ENCODE measurements at places on chromosomes 12 and 14. TPM values are rescaled to one million over a fixed set of nuclear protein-coding genes. Genes with fewer than 3 reads are reported as not detected.
A peak's percentile ranks its signal among the peaks of the same experiment; 100 is the strongest.

GRCh38 chr14:68814539-68815297 lies 21.9 kb upstream of the ZFP36L1 start:
- peak; percentile 62 for DNase-seq
- H3K27me3 ChIP-seq, result no peaks in the 10 kb centered on the region
- peak overlapping the region; percentile 96 for H3K27ac ChIP-seq

GRCh38 chr12:113302886-113303640 lies 31.8 kb downstream of the SLC8B1 start:
- H3K4me3 ChIP-seq, result no peak overlapping the region
- H3K36me3 ChIP-seq, result peaks cover 41% of the 10 kb centered on the region
- no peak overlapping the region for H3K27ac ChIP-seq
- DNase-seq, result no peak
- no peaks in the 10 kb centered on the region for H3K27me3 ChIP-seq

DNA sequence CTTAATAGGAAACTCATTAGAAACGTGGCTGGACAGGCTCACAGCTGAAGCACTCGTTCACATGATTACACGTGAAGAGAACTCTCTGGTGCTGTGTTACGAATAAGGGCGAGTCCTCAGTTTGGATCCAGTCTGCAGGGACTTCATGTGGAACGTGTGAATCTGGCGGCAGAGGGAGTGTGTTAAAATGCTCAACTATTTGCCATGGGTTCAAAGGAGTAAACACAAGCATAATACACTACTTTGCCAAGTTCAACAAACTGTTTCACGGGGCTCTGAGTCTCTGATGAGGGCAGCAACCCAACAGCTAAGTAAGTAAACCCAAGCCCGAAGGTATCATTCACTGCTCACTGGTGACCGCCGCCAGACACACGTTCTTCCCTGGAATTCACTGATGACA lies 42.4 kb downstream of the NUAK1 start:
- peaks cover 17% of the 10 kb centered on the region for H3K36me3 ChIP-seq
- no peak overlapping the region for H3K4me3 ChIP-seq
- H3K4me1 ChIP-seq, result no peaks in the 10 kb centered on the region
- DNase-seq, result peak; percentile 80
- peak overlapping the region; percentile 50 for H3K27ac ChIP-seq

DNA sequence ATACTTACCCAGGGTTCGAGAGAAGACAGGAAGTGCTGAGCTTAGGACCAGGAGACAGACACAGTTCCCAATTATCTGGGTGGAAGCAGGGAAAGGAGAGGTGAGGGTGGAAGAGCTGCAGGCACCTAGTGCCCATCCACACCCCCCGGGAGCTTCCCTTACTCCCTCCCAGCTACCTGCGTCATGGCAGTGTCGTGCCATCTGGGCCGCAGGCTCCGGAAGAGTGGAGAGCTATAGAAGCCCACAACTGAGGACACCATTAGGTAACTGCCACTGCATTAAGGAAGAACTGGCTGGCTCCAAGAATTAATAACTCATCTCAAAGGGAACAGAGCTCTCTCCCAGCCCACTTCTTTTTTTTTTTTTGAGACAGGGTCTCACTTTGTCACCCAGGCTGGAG lies 5.8 kb upstream of the DHH start:
- peaks cover 87% of the 10 kb centered on the region for H3K36me3 ChIP-seq
- no peak for DNase-seq
- no peak overlapping the region for H3K4me3 ChIP-seq
- peaks cover 16% of the 10 kb centered on the region for H3K4me1 ChIP-seq
- no peaks in the 10 kb centered on the region for H3K27me3 ChIP-seq
- no peak overlapping the region for H3K27ac ChIP-seq

- H3K36me3 ChIP-seq, result no peaks in the 10 kb centered on the region
- DNase-seq, result no peak
- H3K27ac ChIP-seq, result no peak overlapping the region
- no peaks in the 10 kb centered on the region for H3K4me1 ChIP-seq
- no peak overlapping the region for H3K4me3 ChIP-seq
Observed at GRCh38 chr12:131557078-131557709, 153.7 kb upstream of the SFSWAP start.

DNA sequence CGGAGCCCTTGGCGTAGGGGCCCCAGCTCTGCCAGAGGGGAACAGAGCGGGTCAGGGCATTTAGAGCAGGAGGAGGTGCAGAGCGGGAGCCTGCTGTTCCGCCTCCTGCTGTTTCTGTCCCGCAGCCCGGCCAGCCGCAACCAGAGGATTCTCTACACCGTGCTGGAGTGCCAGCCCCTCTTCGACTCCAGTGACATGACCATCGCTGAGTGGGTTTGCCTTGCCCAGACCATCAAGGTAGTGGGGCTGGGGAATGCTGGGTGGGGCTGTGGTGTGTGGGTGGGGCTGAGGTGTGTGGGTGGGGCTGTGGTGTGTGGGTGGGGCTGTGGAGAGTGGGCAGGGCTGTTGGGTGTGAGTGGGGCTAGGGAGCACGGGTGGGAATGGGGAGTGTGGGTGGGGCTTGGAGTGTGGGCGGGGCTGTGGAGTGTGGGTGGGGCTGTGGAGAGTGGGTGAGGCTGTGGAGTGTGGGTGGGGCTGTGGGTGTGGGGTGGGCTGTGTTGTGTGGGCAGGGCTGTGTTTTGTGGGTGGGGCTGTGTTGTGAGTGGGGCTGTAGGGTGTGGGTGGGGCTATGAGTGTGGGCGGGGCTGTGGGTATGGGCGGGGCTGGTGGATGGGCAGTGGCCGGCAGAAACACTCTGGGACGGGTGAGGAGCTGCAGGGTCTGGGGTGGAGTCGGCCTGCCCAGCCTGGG lies 8.0 kb downstream of the ASPG start:
- no peaks in the 10 kb centered on the region for H3K4me1 ChIP-seq
- H3K27me3 ChIP-seq, result no peaks in the 10 kb centered on the region
- H3K36me3 ChIP-seq, result peaks cover 6% of the 10 kb centered on the region
- H3K27ac ChIP-seq, result no peak overlapping the region
- no peak overlapping the region for H3K4me3 ChIP-seq
- no peak for DNase-seq

GRCh38 chr12:51855586-51856428 lies 7.3 kb upstream of the FIGNL2 start:
- no peaks in the 10 kb centered on the region for H3K27me3 ChIP-seq
- H3K36me3 ChIP-seq, result no peaks in the 10 kb centered on the region
- no peak overlapping the region for H3K4me3 ChIP-seq
- H3K4me1 ChIP-seq, result no peaks in the 10 kb centered on the region

- H3K4me3 ChIP-seq, result peak overlapping the region; percentile 69
- peaks cover 22% of the 10 kb centered on the region for H3K4me1 ChIP-seq
- peaks cover 36% of the 10 kb centered on the region for H3K36me3 ChIP-seq
- DNase-seq, result no peak
- H3K27ac ChIP-seq, result peak overlapping the region; percentile 98
- H3K27me3 ChIP-seq, result no peaks in the 10 kb centered on the region
Observed at GRCh38 chr14:24115422-24116127, 826 bp upstream of the NRL start.

DNA sequence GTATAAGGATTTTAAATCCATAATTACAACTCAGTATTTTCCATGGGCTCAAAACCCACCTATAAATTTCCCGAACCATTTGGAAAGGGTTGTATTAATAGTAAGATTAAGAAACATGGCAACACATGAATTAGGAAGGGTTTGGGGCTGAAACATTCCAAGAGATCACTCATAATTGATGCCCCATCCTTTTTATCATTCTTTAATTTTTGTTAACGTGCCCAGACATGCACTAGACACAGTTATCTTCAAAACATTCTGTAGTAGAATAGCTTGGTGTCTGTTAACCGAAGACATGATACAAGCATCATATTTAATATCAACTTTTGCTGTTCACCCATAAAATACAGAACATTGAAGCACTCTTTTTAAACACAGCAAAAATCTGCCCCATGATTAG lies 106.8 kb upstream of the FRMD6 start:
- no peak overlapping the region for H3K4me3 ChIP-seq
- no peaks in the 10 kb centered on the region for H3K36me3 ChIP-seq
- no peak overlapping the region for H3K27ac ChIP-seq
- no peak for DNase-seq

- no peaks in the 10 kb centered on the region for H3K27me3 ChIP-seq
- H3K36me3 ChIP-seq, result no peaks in the 10 kb centered on the region
- no peak overlapping the region for H3K27ac ChIP-seq
- no peaks in the 10 kb centered on the region for H3K4me1 ChIP-seq
- no peak overlapping the region for H3K4me3 ChIP-seq
Observed at GRCh38 chr14:55718551-55718950, 138.5 kb downstream of the KTN1 start.

- no peaks in the 10 kb centered on the region for H3K36me3 ChIP-seq
- H3K27ac ChIP-seq, result no peak overlapping the region
- peaks cover 10% of the 10 kb centered on the region for H3K4me1 ChIP-seq
- no peak for DNase-seq
Observed at GRCh38 chr12:109020146-109020795, 597 bp downstream of the SVOP start.

DNA sequence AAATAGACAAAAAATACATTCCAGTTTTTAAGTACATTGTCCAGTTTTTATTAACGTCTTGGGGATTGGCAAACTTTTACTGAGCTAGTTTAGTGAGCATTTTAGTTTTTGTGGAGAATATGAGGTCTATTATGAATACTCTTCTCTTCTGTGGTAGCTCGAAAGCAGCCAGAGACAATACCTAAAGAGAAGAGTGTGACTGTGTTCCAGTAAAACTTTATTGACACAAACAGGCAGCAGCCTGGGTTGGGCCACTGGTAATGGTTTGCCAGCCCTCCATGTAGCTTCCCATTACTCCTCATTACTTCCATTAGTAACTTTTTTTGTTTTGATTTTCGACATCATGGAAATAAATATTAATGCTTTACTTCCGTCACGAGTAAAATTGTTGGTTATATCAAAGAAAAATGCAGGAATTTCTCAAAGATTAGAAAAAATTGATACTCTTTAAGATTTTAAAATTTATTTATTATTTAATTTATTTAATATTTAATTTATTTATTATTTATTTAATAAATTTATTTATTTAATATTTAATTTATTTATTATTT lies 19.6 kb downstream of the RMST start:
- H3K4me3 ChIP-seq, result no peak overlapping the region
- H3K27me3 ChIP-seq, result no peaks in the 10 kb centered on the region
- H3K4me1 ChIP-seq, result no peaks in the 10 kb centered on the region
- no peaks in the 10 kb centered on the region for H3K36me3 ChIP-seq
- H3K27ac ChIP-seq, result no peak overlapping the region

DNA sequence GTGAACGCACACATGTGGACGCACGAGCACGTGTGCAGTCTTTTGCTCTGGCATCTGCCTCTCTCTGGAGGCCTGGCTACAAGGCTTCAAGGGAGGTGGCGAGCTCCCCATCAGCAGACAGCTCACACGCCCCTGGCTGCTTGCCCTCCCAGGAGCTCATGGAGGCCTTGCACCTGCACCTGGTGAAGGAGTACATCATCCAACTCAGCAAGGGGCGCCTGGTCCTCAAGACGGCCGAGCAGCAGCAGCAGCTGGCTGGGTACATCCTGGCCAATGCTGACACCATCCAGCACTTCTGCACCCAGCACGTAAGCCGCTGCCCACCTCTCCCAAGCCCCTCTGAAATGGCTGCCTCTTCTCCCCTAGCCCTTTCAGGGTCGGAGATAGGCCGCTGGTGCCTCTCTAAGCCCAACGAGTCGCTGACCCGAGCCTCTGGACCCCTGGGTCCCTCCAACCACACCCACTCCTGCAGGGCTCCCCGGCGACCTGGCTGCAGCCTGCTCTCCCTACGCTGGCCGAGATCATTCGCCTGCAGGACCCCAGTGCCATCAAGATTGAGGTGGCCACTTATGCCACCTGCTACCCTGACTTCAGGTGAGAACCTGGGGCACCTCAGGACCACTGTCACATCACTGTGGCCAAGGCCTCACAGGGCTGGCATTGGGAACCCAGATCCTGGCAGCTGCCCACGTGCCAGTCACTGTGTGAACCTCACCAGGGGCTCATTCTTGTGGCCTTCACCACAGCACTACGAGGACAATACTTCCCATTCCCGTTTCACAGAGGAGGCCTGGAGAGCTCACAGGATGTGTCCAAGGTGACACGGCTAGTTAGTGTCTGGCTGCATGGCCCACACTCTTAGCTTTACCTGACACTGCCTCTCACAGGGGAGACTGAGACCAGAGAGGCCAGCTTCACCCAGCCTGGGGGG lies 10.2 kb downstream of the TNFAIP2 start:
- DNase-seq, result no peak
- H3K27me3 ChIP-seq, result no peaks in the 10 kb centered on the region
- H3K27ac ChIP-seq, result no peak overlapping the region
- H3K4me1 ChIP-seq, result no peaks in the 10 kb centered on the region
- H3K36me3 ChIP-seq, result peaks cover 30% of the 10 kb centered on the region

DNA sequence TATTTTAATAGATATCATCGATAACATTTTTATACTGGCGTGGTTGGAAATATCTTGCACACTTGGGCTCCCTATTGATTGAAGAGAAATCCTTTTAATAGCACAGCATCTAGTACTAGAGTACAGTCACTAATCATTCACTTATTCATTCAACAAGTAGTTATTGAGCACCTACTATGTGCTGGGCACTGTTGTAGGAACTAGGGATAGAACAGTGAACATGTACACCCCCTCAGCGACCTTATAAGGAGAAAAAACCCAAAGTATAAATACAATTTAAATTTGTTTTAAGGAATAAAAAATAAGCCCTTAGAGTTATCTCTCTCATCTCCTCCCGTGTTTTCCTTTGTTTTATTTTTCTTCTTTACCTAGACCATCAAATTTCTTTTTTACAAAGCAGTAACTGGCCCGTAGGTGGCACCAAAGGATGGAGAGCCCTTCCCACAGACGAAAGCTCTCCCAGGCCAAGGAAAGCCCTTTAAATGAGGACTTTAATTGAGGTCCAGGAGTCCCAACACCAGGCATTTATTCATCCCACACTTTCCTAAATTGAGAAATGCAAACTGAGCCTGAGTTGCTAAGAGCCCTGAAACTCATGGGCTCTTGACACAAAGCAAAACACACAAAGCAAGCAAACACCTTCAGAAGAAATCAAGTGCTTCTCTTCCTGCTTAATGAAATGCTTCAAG lies 29.0 kb downstream of the PEBP1 start:
- H3K4me1 ChIP-seq, result no peaks in the 10 kb centered on the region
- H3K27ac ChIP-seq, result no peak overlapping the region
- no peak for DNase-seq
- H3K4me3 ChIP-seq, result no peak overlapping the region

- no peak overlapping the region for H3K27ac ChIP-seq
- H3K27me3 ChIP-seq, result no peaks in the 10 kb centered on the region
- no peaks in the 10 kb centered on the region for H3K36me3 ChIP-seq
- H3K4me1 ChIP-seq, result no peaks in the 10 kb centered on the region
- H3K4me3 ChIP-seq, result no peak overlapping the region
Observed at GRCh38 chr12:30847259-30847658, 79.3 kb upstream of the TSPAN11 start.

BMP4 gene
- 17.9 TPM for total RNA-seq

USP44 gene
- 1.9 TPM for total RNA-seq

SERPINA1 gene
- 2.4 TPM for total RNA-seq

TPPP2 gene
- total RNA-seq, result not detected

Measured in right atrium auricular region (tissue), 2 donors.